ENCODE measurements at places on chromosomes 5 and 9. TPM values are rescaled to one million over a fixed set of nuclear protein-coding genes. Genes with fewer than 3 reads are reported as not detected.

HRH2 gene
- 47.7 TPM for total RNA-seq

GRCh38 chr5:137283801-137284200 lies 215.3 kb downstream of the SPOCK1 start:
- DNase-seq = no peak

- DNase-seq = peak; percentile 36
Measured at GRCh38 chr5:1883120-1883924, 597 bp upstream of the IRX4 start.

GRCh38 chr9:30575218-30575617 lies 1809.2 kb upstream of the ACO1 start:
- DNase-seq = no peak

PFN3 gene
- total RNA-seq = not detected

ACTBL2 gene
- total RNA-seq = not detected

GRCh38 chr5:119417891-119418605 lies 34.2 kb upstream of the HSD17B4 start:
- no peak for DNase-seq

DNA sequence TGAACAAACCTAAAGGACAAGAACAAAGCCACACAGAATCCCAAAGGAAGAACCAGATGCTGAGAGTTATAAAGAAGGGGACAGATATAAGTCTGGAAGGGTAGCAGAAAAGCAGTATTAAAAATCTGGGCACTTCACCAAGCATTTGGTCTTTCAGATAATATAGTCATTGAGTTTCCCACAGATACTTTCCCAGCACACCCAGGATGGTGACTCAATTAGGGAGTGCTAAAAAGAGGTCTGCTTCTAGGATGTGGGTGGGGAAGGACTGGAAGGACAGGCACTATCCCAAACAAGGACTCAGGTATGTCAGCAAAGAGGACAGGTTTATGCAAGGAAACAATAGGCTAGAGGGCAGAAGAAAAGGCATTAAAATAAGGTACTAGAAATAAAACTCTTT lies 59.3 kb downstream of the DIAPH1 start:
- DNase-seq = no peak

GRCh38 chr5:150303070-150303615 lies 438 bp upstream of the ARSI start:
- DNase-seq = no peak

GRCh38 chr5:99030906-99031440 lies 102.2 kb upstream of the CHD1 start:
- DNase-seq = no peak

GRCh38 chr5:7391215-7391614 lies 4.7 kb upstream of the ADCY2 start:
- DNase-seq = no peak

Data from left ventricle myocardium inferior (tissue), 1 donor.